ENCODE measurements at places on chromosomes 1 and 21. TPM values are rescaled to one million over a fixed set of nuclear protein-coding genes. Genes with fewer than 3 reads are reported as not detected.

DNA sequence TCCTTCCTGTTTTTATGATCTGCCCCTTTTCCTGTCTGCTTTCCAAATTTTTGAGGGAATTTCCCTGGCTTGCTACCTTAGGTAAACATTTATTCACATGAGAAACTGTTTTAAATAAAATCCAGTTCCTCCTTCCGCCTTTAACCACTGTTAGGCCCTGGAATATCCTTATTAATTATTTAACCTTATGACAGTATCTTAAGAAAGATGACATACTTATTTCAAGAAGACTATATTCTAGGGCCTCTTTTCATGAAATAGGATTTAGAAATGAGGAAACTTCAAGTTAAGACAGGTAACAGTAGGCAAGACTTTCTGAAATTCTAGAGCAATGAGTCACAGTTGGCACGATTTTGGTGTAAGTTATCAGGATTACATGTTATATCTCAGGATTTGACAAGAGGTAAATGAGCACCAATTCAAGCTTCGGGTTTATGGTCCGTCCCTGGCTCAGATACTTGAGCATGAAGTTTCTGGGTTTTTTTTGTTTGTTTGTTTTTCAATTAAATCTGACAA, 2.0 kb upstream of the TNFSF18 start:
- H3K27me3 ChIP-seq, result no peaks in the 10 kb centered on the region
- H3K27ac ChIP-seq, result no peak overlapping the region
- H3K4me3 ChIP-seq, result no peak overlapping the region
- no peaks in the 10 kb centered on the region for H3K36me3 ChIP-seq
- no peak for DNase-seq

DNA sequence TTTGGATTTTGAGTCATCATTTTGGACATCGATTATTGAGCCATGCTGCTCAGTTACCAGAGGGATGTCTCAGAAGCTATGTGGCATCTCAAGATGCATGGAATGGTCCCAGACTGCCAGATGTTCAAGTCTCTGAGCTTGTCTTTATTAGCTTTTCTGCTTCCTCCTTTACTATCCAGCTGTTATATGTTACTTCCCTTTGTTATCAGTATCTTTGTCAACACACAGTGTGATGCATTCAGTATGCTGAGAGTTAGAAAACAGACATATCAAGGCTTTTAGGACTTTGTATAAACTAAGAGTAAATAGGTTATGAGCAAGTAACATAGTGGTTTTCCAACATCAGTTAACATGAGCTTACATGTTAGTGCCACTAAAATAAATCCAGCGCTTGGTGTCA, 474.5 kb downstream of the DSCAM start:
- H3K4me3 ChIP-seq, result no peak overlapping the region
- DNase-seq, result no peak
- no peaks in the 10 kb centered on the region for H3K36me3 ChIP-seq
- H3K27me3 ChIP-seq, result no peaks in the 10 kb centered on the region
- H3K4me1 ChIP-seq, result no peaks in the 10 kb centered on the region

GRCh38 chr1:152018537-152018936, 18.3 kb downstream of the S100A11 start:
- no peak overlapping the region for H3K27ac ChIP-seq
- H3K4me3 ChIP-seq, result no peak overlapping the region
- no peaks in the 10 kb centered on the region for H3K4me1 ChIP-seq
- H3K36me3 ChIP-seq, result no peaks in the 10 kb centered on the region

DNA sequence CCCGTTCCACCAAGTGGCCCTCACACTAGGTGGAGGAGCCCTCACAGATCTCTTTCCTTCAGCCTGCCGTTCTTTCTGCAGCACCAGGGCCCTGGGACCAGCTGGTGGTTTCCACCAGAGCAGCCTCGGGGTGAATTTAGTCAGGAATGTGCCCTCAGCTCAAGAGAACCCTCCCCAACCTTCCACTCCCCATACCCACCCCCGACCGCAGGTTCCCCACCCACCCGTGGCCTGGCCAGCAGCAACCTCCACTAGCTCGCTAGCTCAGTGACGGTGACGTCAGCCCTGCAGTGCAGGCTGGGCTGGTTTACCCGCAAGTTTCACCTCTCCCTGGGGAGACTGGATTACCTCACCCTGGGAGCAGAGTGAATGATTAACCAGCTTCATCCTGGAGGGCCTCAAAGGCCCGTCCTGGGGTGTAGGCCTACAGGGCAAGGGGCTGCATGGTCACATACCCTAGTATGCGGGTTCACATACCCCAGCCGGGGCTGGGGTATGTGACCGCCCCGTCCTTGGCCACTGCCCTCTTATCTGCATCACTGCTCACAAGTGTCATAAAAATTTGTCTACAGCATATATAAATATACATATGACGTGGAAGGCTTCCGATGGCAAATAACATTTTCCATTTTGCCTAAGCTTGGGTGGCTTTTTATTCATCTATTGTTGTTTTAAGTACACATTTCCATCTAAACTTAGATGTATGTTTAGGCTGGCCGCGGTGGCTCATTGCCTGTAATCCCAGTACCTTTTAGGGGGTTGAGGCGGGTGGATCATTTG, 24.5 kb downstream of the ELF3 start:
- peaks cover 9% of the 10 kb centered on the region for H3K27me3 ChIP-seq
- H3K27ac ChIP-seq, result no peak overlapping the region
- no peak for DNase-seq
- H3K4me3 ChIP-seq, result no peak overlapping the region
- no peaks in the 10 kb centered on the region for H3K4me1 ChIP-seq

GRCh38 chr1:214018386-214019268, 30.9 kb downstream of the PROX1 start:
- H3K27ac ChIP-seq, result no peak overlapping the region
- DNase-seq, result no peak
- no peak overlapping the region for H3K4me3 ChIP-seq

Gene ADAM30
- total RNA-seq, result not detected

Gene CRYAA
- not detected for total RNA-seq

Gene RPS6KC1
- 14.1 TPM for total RNA-seq

Gene ZMYM1
- total RNA-seq, result 18.9 TPM

Gene CYP4Z1
- total RNA-seq, result not detected
